DMS153 (cell line): ENCODE measurements at places on chromosomes 5 and 9.

DNA sequence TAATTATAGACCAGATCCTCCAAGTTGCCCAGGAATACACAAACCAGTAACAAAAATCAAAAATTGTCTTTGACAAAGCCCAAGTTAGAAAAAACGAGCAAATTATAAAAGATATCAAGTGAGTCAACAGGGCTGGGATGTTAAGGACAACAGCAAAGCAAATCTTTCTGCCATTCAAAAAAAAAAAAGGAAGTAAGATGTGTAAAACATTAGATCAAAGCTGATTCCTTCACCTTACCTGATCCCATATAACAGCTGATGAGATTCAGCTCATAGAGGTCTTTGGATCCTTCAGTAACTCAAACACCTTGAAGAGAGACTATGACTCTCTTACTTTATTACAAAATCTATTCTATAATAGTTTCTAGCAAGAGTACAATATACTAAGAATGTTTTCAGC is 100.9 kb downstream of the STRBP start:
- no peak for DNase-seq

DNA sequence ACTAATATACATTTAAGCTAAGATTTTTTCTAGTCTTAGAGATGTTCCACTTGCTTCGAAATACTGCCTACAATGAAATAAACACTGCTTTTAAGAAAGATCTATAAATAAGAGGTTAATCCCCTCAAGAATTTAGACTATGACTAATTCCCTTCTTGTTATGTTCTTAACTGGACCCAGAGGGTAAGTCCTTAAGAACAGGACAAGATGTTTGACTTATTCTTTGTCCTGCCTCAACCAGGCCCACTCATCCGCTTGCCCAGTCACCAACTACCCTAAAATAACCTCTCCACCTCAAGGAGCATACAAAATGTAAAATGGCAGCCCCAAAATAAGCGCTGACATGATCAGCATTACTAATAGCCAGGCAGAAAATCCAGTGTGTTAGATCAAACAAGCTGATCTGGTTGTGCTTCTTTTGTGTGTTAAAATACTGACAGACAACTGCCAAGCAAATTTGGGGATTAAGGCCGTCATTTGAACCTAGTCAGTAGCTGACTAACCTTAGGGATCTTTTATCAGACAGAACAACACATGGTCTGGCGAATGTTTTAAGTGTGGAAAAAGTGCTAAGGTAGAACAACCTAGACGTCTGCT is 93.7 kb upstream of the SMC5 start:
- no peak for DNase-seq

DNA sequence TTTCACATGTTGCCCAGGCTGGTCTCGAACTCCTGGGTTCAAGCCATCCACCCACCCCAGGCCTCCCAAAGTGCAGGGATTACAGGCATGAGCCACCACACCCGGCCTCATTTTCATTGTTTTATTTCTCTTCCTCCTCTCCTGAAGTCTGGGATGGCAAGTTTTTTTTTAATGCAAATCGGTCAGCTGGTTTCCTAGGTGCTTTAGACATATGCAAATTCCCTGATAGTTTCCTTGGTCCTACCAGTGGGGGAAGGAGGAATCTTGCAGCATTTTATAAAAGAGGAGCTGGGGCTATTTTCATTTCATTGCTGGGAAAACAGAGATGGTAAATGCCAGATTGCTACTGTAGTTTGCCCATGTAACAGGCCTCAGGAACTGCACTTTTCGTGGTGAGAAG is 179.4 kb downstream of the ACTL7B start:
- no peak for DNase-seq

DNA sequence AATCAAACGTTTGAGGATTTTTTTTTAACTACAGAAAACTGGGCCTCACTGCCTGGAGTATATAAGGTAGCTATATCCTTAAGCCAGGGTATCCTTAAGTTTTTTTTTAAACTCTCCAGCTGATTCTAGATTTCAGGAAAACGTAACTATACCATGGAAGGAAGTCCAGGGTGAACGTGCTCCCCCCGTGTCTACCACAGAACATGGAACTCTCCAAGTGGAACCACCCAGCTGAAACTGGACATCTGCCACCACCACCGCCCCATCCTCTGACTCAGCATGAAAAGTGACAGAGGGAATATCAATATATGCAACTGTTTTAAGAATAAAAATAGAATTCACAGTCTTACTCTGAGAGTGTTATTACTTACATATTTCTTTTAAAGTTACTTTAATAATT is 61.3 kb downstream of the DROSHA start:
- no peak for DNase-seq
